ENCODE measurements at places on chromosomes 5 and 9.

DNA sequence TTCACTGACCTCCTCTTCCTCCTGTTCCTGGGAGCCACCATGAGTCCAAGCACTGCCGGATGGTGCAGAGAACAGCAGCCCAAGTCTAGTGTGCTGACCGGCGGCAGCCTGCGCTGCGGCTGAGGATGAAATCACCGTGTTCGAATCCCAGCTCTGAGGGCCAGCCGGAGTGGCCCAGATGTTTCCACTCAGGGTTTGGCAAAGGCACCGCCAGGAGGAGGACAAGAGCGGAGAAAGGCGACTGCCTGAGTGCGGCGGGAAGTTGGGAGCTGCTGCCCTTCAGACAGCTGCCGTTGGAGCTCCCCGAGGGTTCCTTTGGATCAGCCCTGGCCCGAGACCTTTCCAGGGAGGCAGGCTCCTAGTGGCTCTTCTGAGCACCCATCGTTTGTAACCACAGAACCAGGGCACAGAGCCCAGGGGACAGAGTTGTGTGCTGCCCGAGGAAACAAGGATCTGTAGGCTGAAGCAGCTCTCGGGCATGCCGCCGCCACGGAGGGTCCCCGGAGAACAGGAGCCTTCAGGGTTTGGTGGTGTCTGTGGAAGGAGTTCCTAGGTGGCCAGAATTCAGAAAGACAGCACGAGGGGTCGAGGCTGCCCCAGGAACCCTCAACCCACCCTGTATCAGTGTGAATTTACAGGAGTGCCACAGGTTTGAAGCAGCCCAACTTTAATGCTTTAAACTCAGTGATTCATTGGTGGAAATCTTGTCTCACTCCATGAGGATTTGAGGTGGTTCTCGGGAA, 115.6 kb upstream of the COL5A1 start:
- peak; percentile 71 for DNase-seq
- H3K4me1 ChIP-seq = no peaks in the 10 kb centered on the region
- H3K27me3 ChIP-seq = peaks cover 25% of the 10 kb centered on the region

GRCh38 chr5:148807851-148808250, 18.6 kb upstream of the ADRB2 start:
- H3K36me3 ChIP-seq = no peaks in the 10 kb centered on the region
- peaks cover 31% of the 10 kb centered on the region for H3K4me1 ChIP-seq
- H3K27ac ChIP-seq = no peak overlapping the region
- no peak overlapping the region for H3K4me3 ChIP-seq
- H3K27me3 ChIP-seq = no peaks in the 10 kb centered on the region

- no peak overlapping the region for H3K4me3 ChIP-seq
- DNase-seq = no peak
- H3K4me1 ChIP-seq = no peaks in the 10 kb centered on the region
- no peak overlapping the region for H3K27ac ChIP-seq
- H3K36me3 ChIP-seq = no peaks in the 10 kb centered on the region
Observed at GRCh38 chr5:31825518-31826068, 186.7 kb downstream of the PDZD2 start.

DNA sequence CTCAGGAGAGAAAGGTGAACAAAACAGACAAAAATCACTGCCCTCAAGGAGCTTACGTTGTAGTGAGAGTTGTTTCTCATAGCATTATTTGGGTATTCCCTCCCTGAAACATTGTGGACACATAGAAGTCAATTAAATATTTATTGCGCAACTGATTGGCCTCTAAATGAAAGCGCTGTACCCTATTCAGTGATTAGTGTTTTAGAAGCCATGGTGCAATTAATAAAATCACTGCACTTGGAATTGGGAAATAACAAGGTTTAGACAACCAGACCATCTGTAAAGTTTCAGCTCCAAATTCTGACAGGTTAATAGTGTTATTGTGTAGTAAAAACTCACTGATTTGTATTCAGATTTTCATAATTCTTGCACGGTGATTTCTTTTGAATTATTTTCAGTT, 35.9 kb downstream of the TNPO1 start:
- no peaks in the 10 kb centered on the region for H3K27me3 ChIP-seq
- DNase-seq = no peak
- peak overlapping the region; percentile 81 for H3K4me3 ChIP-seq
- H3K36me3 ChIP-seq = peaks cover 6% of the 10 kb centered on the region
- H3K4me1 ChIP-seq = peaks cover 56% of the 10 kb centered on the region

GRCh38 chr5:142920849-142921612, 150.9 kb downstream of the ARHGAP26 start:
- no peaks in the 10 kb centered on the region for H3K36me3 ChIP-seq
- H3K27ac ChIP-seq = no peak overlapping the region
- H3K4me3 ChIP-seq = no peak overlapping the region
- peaks cover 16% of the 10 kb centered on the region for H3K4me1 ChIP-seq
- DNase-seq = no peak

- no peaks in the 10 kb centered on the region for H3K4me1 ChIP-seq
- no peak for DNase-seq
- no peaks in the 10 kb centered on the region for H3K36me3 ChIP-seq
- H3K27ac ChIP-seq = no peak overlapping the region
- H3K4me3 ChIP-seq = no peak overlapping the region
- H3K27me3 ChIP-seq = no peaks in the 10 kb centered on the region
Observed at GRCh38 chr5:39201160-39201780, 18.1 kb downstream of the FYB1 start.

- no peak overlapping the region for H3K4me3 ChIP-seq
- no peaks in the 10 kb centered on the region for H3K4me1 ChIP-seq
- H3K27ac ChIP-seq = no peak overlapping the region
Observed at GRCh38 chr5:62256161-62257019, 49.6 kb upstream of the KIF2A start.

- H3K4me3 ChIP-seq = no peak overlapping the region
- H3K4me1 ChIP-seq = no peaks in the 10 kb centered on the region
- DNase-seq = no peak
- no peaks in the 10 kb centered on the region for H3K36me3 ChIP-seq
Observed at GRCh38 chr5:168607946-168608345, 28.8 kb upstream of the PANK3 start.

- no peaks in the 10 kb centered on the region for H3K27me3 ChIP-seq
- no peaks in the 10 kb centered on the region for H3K4me1 ChIP-seq
- no peak overlapping the region for H3K4me3 ChIP-seq
- DNase-seq = peak; percentile 23
Observed at GRCh38 chr5:160506006-160507004, 84.7 kb downstream of the PTTG1 start.

GRCh38 chr5:93577854-93578812, 2.9 kb downstream of the NR2F1-AS1 start:
- no peak overlapping the region for H3K4me3 ChIP-seq
- no peak for DNase-seq
- H3K4me1 ChIP-seq = peaks cover 7% of the 10 kb centered on the region
- no peaks in the 10 kb centered on the region for H3K36me3 ChIP-seq
- H3K27me3 ChIP-seq = peaks cover 60% of the 10 kb centered on the region

GRCh38 chr5:99305045-99305580, 376.3 kb upstream of the CHD1 start:
- no peak overlapping the region for H3K4me3 ChIP-seq
- no peak overlapping the region for H3K27ac ChIP-seq
- no peak for DNase-seq
- no peaks in the 10 kb centered on the region for H3K27me3 ChIP-seq
